Right cardiac atrium (tissue), 5 donors: ENCODE measurements at places on chromosomes 7 and 10. TPM values are rescaled to one million over a fixed set of nuclear protein-coding genes. Genes with fewer than 3 reads are reported as not detected.

DNA sequence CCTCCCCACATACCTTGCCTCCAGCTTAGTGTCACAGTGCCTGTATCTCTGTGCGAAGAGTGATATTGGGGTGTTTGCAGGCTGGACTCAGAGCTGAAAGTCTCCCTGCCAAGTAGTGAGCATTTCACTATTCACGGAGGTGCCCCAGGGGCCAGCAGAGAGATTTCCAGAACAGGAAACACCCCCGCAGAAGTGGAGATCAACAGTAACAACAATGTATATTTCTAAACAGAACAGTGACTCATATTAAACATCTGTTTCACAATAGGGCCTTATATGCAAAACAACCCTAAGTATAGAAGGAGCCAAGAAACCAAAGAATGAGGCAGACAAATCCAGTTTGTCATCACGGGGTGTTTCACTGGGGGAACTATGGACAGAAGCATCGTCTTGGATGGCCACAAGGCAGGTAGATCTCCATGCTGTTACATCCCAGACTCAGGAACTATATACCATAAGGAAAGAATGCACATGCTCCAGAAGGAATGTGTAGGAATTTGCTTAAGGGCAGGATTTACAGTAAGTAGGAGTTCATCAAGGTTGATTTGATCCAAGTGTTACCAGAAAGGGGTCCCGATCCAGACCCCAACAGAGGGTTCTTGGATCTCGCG is 29.3 kb upstream of the CCL24 start:
- no peak for DNase-seq

The MSMB gene
- polyA plus RNA-seq = not detected

GRCh38 chr10:16893664-16894063 is 76.4 kb upstream of the RSU1 start:
- no peak for DNase-seq

The PRXL2A gene
- 105 TPM for polyA plus RNA-seq

- DNase-seq = no peak
Observed at GRCh38 chr7:15012135-15012534, 109.6 kb upstream of the DGKB start.

DNA sequence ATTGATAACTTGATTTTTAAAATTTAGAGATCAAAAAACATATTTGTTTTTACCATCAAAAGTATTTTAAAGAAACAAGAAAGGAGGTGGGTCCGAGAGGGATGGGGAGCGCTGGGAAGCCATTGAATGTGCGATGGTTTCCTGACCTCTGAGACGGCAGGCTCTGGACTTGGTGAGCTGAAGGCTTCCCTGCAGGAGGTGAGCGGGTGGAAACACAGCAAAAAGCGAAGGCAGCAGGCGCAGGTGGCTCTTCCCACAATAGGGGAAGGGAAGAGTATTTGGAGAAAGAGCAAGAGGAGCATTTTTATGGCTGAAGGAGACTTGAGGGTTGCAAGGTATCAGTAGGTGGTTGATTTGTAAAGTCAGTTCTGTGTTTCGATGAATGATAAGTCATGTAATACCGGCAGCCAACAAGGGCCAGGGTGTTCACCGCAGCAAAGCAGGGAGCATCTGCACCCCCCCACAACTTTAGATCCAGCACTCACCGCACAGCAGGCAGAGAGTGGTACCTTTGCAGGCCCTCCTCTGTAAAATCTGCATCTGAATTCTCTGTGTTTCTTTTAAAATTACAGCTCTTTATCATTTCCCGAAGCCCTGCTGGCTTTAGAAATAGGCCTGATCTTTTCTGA is 10.5 kb downstream of the C10orf53 start:
- no peak for DNase-seq

The FIGNL1 gene
- 3.4 TPM for polyA plus RNA-seq

DNA sequence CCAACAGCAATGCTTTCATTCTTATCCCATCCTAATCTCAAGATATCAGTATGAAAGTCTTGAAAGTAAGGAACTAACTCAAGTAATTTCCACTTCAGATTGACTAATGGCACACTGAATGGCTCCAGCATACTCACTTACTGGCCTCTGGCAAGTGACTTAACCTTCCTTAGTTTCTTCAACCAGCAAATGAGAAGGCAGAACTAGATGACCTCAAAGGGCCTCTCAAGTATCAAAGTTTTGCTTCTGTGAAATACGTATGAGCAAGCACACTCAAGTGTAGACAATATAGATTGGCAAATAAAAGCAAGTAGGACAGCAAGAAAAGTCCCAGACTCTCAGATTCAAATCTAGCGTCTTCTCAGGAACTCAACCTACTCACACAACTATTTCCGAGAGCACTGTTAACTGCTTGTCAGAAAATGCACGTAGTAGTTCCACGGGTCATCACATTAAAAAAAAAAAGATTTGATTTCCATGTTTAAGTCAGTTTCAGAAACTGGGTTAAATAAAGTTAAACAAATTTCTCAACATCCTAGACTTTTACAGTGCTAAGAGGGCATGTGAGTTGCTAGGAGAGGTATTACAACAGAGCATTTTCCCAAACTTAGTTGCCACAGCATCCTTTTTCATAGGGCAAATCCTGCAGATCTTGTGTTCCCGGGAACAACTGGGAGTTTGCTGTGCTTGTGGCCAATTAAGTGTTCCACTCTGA is 276.9 kb upstream of the KLF14 start:
- DNase-seq = no peak

- no peak for DNase-seq
Observed at GRCh38 chr10:5596611-5597341, 69.6 kb downstream of the ASB13 start.

DNA sequence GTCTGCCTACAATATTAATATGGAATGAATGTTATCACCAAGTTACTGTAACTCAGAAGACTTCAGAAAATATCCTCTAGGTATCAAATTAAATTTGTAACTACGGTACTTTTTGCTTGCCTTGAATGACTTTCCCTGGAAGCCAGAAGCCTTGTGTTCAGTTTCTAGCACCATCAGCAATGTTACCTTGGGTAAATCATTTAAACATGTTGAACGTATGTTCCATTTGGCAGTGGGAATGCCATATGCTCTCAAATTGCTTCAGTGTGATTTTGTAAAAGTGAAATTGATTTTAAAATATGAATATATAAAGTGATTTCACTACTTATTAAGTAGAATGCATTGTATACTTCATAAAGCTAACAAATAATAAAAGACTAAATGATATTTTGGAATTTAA is 11.2 kb downstream of the RPA3 start:
- no peak for DNase-seq

- DNase-seq = peak; percentile 42
Observed at GRCh38 chr7:103989785-103990767, 618 bp upstream of the RELN start.

DNA sequence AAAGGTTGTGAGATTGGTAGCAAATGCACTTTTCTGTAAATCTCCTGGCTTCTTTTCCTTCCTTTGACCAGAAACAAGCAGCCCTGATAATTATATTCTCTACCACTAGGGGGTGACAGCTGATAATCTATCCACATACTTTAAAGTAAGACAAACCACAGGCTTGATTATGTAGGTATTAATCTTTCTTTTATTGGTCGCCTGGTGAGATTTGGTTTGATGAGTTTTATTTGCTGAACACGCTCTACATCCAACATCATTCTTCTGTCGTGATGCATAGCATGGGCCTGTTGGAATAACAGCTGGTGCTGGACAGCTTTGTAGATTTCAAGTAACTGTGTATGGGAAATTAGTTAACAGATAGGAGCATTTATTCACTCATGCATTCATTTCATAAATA is 63.5 kb downstream of the ZNF365 start:
- DNase-seq = no peak

DNA sequence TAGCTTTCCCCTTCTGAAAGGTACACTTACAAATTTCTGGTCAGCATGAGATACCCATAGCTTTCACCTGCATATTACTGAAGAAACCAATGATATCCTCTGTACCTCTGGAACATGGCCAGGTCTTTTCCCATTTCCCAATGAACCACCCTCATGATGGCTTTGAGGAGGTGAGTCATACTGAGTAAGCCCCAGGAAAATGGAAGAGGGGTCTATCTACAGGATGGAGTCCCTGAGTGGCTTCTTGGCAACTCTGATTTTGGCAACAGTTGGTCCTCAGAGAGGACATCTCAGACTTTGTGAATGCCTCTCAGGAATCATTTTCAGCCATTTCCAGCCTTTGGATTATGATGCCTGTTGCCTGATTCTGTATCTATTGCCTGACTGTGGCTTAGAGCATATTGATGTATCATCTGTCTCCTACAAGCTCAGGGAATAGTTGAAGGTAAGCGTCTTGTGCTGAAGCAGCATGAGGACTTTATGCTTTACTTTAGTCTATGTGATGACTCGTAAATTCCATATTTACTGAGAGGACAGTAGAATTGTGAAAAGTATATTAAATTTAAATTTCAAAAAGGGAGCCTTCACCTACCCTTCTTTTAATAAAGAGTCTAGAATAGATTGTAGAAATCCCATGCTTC is 84.7 kb upstream of the DKK1 start:
- no peak for DNase-seq

GRCh38 chr10:3264161-3264761 is 91.7 kb upstream of the PITRM1 start:
- DNase-seq = no peak

DNA sequence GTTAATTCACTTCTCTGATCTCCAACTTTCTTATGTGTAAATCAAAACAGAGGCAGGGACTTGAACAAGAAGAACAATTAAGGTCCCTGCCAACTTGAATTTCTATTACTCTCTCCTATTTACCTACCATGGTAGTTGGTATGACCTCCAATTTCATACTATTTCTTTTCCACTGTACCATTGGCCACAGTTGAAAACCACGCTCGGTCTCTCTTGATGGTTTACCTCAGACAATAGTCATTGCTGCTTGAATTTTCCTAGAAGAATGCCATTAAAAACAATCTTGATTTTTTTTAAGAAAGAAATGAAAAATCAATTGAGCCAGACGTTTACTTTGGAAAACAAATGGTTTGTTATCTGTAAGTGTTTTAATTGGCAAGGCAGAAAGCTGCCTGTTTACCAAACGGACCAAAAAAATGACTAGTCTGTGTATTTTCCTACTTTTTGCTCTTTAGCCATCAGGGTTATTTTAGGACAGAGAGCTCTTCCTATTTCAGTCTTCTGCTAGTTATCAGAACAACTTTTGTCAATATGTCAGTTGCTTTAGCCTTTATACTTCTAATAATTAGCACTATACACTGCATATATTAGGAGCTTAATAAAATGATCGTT is 157.5 kb upstream of the PLXDC2 start:
- no peak for DNase-seq

GRCh38 chr7:103658055-103659005 is 212.3 kb upstream of the SLC26A5 start:
- DNase-seq = no peak

DNA sequence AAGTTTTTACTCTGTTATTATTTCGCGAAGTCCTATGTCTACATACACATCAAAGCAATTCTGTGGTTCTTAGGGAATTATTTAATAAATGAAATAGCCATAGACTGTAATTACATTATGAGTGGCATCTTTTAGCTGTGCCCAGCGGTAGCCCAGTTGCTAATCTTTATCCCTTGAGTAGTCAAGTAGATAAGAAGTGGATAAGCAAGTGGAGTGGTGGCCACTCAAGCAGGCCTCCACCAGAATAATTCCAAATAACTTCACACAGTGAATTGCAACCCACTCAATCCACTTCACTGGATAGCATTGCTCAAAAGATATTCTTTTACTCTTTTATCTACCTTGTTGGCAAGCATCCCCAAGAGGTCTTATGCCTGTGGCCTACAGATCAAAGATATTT is 349.7 kb downstream of the AUTS2 start:
- DNase-seq = no peak

DNA sequence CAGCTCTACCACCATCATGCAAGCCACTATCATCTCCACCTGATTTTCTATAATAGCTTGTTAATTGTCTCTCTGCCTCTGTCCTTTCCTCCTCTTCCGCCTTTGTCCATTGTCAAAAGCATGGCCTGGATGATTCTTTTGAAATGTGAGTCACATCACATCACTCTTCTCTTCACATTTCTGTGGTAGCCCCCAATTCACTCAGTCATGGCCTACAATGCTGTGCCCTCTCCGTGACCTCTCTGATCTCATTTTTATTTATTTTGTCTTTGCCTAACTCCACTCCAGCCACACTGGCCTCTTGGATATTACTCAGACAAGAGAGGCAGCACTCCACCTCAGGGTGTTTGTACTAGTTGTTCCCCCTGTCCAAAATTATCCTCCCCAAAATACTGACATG is 4.9 kb upstream of the ABCB4 start:
- DNase-seq = no peak

- no peak for DNase-seq
Observed at GRCh38 chr10:84135836-84136235, 3.5 kb upstream of the GHITM start.

GRCh38 chr7:51064688-51065087 is 251.9 kb downstream of the COBL start:
- DNase-seq = no peak

GRCh38 chr7:127361736-127362135 is 30.8 kb downstream of the ZNF800 start:
- DNase-seq = no peak

GRCh38 chr10:70840836-70841235 is 25.1 kb downstream of the SGPL1 start:
- DNase-seq = no peak

DNA sequence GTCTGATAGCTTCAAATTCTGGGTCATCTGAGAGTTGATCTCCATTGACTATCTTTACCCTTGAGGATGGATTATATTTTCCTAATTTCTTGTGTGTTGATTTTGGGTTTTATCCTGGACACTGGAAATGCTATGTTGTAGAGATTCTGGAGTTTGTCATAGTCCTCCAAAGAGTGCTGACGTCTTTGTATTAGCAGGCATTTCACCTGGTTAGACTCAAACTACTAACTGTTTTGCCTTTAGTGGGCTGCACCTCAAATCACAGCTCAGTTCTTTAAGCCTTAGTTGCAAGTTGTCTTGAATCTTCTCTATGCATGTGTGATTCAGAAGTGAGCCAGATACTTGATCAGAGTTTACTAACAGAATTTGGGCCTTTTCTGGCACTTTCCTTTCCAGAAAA is 264.3 kb downstream of the RPS24 start:
- DNase-seq = no peak

DNA sequence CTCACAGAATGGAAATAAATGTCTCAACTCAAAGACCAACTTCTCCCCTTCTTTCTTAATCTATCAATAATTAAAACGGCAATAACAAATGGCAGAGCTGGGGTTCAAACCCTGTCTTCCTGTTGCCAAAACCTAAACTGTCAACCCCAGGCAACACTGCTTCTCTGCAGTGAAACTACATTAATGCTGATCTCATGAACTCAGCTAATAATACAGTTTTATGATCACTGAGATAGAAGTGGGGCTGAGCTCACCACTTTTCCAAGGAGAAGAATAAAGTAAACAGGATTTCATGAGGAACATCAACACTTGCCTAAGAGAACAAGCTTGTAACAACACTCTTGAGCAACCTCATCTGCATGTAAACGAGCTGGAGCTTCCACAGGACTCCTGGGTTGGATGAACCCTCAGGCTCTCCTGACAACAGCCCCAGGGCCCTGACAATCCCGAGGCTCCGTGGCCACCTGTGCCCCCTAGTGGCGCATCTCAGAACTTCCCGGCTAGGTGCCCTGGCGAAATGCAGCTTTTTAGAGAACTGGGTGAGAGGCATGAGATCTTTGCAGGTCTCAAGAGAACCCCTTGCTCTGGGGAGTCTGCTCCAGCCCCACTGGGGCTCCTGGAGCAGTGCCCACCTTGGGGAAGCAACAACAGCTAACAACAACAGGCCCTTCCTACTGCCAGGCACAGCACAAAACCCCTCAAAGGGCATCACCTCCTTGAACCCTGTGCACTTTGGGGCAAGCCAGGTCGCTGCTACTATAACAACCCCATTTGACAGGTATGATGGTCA is 169.3 kb downstream of the SH3PXD2A start:
- peak; percentile 91 for DNase-seq

- DNase-seq = no peak
Observed at GRCh38 chr10:5319863-5320262, 44.9 kb upstream of the UCN3 start.

The STEAP4 gene
- 10.6 TPM for polyA plus RNA-seq

The GDF2 gene
- polyA plus RNA-seq = 0.14 TPM
